ENCODE measurements at places on chromosomes 1 and 21.
A peak's percentile ranks its signal among the peaks of the same experiment; 100 is the strongest.

- DNase-seq: no peak
These were observed 8.8 kb downstream of the HMGB4 start for GRCh38 chr1:33872683-33873082.

DNA sequence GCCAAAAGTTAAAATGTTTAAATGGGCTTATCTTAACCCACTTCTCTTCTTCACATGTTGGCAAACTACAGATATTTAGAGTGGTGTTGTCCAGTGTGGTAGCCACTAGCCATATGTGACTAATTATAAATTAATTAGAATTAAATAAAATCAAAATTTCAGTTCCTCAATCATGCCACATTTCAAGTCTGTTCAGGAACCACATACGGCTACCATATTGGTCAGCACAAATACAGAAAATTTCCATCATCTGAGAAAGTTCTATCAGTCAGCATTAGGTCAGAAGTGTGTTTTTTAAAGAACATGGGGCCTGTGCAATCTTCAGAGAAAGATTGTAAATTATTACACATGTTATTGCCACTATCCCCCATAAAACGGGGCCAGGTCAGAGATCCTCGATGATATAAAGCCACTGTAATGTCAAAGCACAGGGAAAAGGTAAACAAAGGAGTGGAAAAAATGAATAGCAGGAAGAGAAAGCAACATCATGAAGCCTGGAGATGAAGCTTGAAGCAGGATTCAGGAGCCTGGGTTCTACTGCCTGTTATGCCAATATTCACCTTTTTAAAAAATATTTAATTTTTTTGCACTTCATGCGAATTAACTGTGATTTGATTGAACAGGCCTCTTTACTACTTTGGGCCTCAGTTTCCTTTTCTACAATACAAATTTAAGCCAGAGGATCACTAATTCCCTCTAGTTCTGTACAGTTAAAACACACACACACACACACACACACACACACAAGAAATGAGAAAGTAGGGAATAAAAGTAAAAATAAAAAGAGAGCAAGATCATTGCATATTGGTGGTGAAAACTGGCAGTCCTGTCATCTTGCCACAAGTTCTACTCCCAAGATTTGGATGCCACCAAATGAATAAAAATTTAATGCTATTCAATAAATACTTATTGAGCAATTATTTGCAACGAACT, 2.3 kb downstream of the RSBN1 start:
- DNase-seq: no peak

GRCh38 chr1:162706606-162707005, 74.3 kb downstream of the DDR2 start:
- no peak for DNase-seq

DNA sequence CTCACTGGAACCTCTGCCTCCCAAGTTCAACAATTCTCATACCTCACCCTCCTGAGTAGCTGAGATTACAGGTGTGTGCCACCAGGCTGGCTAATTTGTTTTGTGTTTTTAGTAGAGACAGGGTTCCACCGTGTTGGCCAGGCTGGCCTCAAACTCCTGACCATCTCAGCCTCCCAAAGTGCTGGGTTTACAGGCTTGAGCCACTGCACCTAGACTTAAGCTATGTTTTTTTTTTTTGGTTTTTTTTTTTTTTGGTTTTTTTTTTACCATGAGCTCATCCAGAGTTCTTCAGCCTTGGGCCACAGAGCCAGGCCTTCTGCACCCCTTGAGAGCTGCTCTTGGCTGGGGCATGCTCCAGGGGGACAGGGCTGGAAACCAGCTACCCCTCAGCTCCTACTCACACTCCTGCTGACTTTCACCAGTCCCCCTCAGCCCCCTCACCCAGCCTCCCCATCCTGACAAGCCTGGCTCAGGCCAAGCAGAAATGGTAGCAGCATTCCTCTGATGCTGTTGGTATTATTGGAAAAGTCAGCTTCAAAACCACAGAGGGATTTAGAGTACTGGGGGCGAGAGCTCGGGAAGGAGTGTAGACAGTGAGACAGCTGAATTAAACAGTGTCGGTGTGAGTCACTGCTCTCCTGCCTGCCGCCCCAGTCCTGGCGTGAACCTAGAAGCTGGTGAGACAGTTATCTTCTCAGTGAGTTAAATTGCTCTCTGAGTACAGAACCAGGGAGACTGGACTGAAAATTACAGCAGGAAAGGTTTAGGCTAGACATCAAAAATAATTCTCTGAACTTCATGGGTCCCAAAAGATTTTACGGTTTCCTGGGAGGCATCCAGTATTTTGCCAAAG, 63.7 kb downstream of the NAV1 start:
- DNase-seq: no peak

DNA sequence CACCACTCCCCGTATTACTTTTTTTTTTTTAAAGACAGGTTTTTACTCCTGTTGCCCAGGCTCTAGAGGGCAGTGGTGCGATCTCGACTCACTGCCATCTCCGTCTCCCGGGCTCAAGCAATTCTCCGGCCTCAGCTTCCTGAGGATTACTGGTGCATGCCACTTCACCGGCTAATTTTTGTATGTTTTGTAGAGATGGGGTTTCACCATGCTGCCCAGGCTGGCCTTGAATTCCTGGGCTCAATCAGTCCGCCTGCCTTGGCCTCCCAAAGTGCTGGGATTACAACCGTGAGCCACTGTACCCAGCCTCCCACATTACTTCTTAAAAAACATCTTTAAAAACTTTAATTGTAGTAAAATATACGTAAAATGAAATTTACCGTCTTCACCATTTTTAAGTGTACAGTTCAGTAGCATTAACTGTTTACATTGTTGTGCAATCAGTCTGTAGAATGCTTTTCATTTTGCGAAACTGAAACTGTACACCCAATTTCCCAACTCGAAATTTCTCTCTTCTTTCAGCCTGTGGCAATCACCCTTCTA, 77.0 kb downstream of the ZMYM4 start:
- no peak for DNase-seq

DNA sequence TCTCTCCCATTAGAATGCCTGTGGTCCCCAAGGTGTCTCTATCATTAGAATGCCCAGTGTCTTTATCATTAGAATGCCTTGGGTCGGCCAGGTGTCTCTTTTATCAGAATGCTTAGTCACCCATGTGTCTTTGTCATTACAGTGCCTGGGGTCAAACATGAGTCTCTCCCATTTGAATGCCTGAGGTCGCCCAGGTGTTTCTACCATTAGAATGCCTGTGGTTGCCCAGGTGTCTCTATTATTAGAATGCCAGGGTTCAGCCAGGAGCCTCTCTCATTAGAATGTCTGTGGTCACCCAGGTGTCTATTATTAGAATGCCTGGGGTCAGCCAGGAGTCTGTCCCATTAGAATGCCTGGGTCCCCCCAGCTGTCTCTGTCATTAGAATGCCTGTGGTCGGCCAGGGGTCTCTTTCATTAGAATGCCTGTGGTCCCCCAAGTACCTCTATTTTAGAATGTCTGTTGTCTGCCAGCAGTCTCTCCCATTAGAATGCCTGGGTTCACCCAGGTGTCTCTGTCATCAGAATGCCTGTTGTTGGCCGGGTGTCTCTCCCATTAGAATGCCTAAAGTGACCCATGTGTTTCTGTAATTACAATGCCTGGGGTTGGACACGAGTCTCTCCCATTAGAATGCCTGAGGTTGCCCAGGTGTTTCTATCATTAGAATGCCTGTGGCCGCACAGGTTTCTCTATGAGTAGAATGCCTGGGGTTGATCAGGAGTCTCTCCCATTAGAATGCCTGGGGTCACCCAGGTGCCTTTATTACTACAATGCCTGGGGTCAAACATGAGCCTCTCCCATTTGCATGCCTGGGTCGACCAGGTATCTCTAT, 57.1 kb downstream of the RNF187 start:
- no peak for DNase-seq

DNA sequence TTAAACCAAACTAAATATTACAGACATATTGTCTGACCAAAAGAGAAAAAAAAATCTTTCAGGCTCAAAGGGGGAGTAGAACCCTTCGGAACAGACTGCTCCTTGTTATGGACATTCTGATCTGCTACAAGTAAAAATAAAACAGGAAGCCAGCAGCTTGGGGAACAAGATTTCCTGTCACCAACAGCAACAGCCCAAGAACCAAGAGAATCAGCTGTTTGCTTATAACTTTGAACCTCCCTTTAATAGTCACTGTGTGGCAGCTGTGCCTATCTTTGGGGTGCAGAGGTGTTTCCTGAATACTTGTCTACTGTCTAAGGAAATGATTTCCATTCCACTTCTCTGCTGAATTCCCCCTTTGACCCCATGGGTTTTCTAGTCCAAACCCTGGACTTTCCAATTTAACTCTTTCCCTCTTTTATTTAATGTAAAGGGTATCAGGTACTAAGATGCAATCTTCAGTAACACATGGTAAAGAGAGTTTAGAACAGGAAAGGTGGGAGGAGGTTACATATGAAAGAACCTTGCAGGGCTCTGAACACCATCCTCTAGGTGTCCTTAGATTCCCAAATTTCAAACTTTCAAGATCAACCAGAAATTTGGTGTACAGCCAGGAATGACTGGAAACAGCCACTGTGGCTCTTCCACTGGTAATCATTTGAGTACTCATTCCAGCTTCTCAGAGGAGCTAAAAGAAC, 38.6 kb downstream of the GPR3 start:
- DNase-seq: no peak

DNA sequence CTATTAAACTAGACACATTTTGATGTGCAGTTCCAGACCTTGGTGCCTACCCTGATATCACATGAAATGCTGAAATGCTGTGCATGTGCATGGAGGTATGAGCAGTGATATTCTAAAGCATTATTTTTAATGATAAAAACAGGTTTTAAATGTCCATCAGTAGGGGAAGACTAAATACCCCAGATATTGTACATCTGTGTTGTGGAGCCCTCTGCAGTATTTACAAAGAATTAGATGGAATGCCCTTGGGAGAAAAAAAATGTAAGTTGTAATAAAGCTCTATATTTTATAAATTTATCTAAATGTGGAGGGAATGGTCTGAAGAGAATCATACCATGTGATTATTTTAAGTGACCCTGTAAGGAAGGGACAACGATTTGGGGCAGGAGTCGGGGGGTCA, 39.1 kb upstream of the IGSF5 start:
- DNase-seq: no peak

- DNase-seq: no peak
These were observed 17.9 kb downstream of the UBL4B start for GRCh38 chr1:110130113-110130591.

DNA sequence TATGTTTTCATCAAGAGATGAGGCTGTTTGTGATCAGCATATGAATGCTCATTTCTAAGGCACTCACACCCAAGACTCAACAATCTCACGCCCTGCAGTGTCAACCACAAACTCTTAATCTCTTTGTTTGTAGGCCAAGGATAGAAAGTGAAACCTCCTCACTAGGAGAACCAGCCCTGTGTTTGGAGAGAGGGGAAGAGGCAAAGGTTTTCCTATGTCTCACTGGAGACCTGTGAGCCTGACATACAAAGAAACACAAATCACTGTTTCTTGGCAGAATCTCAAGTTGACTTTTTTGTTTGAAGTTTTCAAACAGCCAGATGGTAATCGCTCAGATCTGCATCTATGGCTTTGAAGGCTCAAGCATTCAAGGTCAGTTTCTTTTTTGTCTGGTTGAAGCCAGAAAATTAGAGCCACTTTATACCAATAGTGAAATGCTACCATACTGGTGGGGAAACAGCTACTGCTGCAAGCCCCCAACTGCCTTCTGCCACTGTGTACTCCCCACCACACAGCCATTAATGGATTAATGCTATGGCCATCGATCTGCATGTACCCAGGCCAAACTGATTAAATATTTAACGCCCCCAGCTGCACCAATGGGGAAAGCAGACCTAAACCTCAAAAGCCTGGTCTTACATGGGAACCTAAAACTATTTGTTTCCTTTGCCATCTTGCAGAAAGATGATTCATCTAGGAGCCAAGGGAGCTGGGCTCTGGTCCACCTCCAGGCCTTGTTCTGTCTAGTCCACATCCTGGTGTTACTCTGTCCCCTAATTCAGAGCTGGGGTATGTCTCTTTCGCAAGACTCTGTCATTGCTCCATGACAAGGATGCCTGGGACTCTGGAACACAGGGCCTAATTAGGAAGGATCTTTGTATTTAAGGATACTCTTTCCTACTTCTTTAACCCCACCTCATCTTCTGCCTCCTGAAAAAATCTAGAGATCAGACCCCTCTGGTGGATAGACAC, 16.3 kb downstream of the PDZK1 start:
- no peak for DNase-seq

- DNase-seq: no peak
These were observed 63.0 kb downstream of the MEGF6 start for GRCh38 chr1:3548156-3548893.

- no peak for DNase-seq
These were observed 21.8 kb upstream of the DYNLT5 start for GRCh38 chr1:66730462-66730861.

- no peak for DNase-seq
These were observed 9.9 kb downstream of the CFAP410 start for GRCh38 chr21:44329086-44329889.

GRCh38 chr21:34331726-34332125, 32.1 kb upstream of the KCNE2 start:
- DNase-seq: no peak

DNA sequence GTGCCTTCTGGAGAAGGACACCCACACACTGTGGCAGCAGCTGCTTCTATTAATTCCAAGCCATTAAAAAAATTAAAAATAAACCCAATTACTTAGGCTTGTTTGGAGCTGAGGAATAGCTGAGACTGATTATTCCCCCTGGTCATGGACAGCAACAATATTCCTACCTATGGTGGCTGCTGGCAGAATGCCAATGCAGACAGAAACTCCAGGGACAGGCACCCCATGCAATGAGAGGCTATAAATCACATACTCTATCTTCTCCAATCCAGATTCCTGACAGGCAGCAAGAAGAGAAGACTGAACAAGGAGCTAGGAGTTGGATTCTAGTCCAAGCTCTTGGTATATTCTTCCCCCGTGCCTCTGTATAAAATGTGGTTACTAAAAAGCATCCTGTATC, 275.4 kb upstream of the BEND5 start:
- no peak for DNase-seq

DNA sequence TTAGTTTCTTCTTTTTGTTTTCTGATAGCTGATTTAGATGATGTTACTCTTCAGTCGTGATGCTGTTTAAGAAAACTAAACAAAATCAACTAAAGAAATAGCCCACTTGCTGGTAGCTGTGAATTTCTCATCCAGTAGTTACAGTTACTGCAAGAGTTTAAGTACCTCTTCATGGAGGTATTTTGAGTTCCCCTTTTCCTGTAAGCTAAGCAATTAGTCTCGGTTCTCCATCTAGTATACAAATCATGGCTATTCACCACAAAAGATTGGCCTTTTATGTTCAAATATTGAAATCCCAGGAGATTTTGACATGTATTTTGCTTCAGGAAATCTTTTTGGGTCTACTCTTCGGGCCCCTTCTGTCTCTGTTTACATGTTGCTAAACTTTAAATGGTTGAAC, 31.1 kb downstream of the HUNK start:
- DNase-seq: no peak

- DNase-seq: no peak
These were observed 22.3 kb downstream of the KCND3 start for GRCh38 chr1:111967067-111967690.

- DNase-seq: peak; percentile 26
These were observed 1.1 kb downstream of the CTPS1 start for GRCh38 chr1:40980453-40981121.

GRCh38 chr1:156508205-156508954, 7.8 kb upstream of the MEF2D start:
- no peak for DNase-seq
